IMR-90 (cell line): ENCODE measurements at places on chromosomes 1 and 21. TPM values are rescaled to one million over a fixed set of nuclear protein-coding genes. Genes with fewer than 3 reads are reported as not detected.

GRCh38 chr1:49104575-49104974 lies 327.9 kb upstream of the BEND5 start:
- DNase-seq, result no peak

Gene FCAMR
- not detected in 2 replicates for polyA plus RNA-seq

Gene MTOR
- 19.2 and 19.5 TPM in 2 replicates for polyA plus RNA-seq

Gene OR10J1
- not detected in 2 replicates for polyA plus RNA-seq

DNA sequence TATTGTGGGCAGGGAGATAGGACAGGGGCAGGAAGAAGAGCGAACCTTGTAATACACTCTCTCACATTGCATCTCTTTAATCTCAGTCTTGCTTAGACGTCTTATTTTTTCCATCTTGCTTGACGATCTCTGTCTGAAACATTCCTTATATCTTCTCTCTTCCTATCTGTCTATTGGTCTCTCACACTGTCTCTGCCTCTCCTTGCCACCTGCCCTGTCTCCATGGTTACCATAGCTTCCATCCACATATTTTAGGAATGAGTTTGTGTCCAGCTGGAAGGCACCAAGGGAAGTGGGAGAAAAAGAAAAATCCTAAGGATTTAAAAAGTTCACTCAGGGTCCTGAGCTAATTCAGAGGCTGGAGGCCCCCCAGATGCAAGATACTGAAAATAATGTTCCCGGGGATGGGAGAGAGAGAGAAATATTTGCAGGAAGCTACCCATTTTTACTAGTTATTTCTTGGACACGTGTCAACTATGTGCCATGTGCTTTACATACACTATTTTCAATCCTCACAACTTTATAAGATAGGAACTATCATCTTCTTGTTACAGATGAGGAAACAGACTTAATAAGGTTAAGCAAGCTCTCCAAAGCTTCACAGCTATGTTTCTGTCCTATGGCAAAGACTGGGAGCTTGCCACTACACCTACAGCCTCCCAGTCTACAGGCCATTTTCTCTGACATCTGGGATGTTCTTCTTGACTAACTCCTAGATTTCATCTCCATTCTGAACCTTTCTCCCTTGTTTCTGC lies 933 bp downstream of the ANKRD34A start:
- DNase-seq, result peak; percentile 85

GRCh38 chr1:155179112-155180031 lies 5.7 kb downstream of the TRIM46 start:
- no peak for DNase-seq

Gene C4BPA
- not detected in 2 replicates for polyA plus RNA-seq
